HFFc6 (cell line): ENCODE measurements at places on chromosomes 16 and 17. TPM values are rescaled to one million over a fixed set of nuclear protein-coding genes. Genes with fewer than 3 reads are reported as not detected.

RAB26 gene
- total RNA-seq, result 0.23 to 0.37 TPM (median 0.31 TPM) in 3 replicates

GRCh38 chr16:49832177-49832576, 23.7 kb downstream of the ZNF423 start:
- DNase-seq, result no peak

GRCh38 chr16:89393738-89394406, 96.5 kb downstream of the ANKRD11 start:
- DNase-seq, result no peak

DNA sequence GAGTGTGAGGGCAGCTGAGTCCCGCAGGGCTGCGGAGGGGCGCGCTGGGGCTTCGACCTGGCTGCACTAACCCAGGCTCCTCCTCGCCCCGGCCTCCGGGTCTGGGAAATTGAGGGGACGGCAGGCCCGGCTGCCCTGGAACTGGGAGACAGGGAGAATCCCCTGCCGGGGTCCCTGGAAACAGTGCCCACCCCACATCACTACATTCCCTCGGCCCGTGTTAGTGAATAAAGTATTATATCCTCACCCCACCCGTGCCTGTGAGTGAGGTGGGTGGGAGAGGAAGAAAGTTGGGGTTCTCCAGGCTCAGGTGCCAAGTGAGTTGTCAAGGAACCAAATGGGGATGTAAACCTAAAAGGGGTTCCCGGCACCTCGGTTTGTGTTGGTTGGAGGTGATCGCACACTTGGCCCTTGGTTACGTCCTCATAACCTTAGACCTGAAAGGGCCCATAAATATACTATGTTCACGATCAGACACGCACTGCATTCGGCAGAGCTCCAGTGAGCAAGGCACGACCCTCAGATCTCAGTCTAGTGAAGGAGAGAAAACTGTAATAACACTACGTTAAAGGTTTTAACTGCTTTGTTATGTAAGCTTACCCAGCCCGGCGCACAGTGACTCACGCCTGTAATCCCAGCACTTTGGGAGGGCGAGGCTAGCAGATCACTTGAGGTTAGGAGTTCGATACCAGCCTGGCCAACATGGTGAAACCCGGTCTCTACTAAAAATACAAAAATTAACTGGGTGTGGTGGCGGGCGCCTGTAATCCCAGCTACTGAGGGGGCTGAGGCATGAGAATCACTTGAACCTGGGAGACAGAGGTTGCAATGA, 11.2 kb downstream of the ZNF771 start:
- no peak for DNase-seq

TMEM204 gene
- total RNA-seq, result 17.5 to 28.5 TPM (median 27.7 TPM) in 3 replicates

KRTAP9-4 gene
- total RNA-seq, result not detected in 3 replicates
